ENCODE measurements at places on chromosomes 7 and 10.

- DNase-seq = no peak
Measured at GRCh38 chr7:111029574-111030251, 61.2 kb upstream of the LRRN3 start.

GRCh38 chr10:113891476-113891875, 37.0 kb downstream of the NHLRC2 start:
- DNase-seq = no peak

- no peak for DNase-seq
Measured at GRCh38 chr10:18211862-18212261, 71.6 kb downstream of the CACNB2 start.

DNA sequence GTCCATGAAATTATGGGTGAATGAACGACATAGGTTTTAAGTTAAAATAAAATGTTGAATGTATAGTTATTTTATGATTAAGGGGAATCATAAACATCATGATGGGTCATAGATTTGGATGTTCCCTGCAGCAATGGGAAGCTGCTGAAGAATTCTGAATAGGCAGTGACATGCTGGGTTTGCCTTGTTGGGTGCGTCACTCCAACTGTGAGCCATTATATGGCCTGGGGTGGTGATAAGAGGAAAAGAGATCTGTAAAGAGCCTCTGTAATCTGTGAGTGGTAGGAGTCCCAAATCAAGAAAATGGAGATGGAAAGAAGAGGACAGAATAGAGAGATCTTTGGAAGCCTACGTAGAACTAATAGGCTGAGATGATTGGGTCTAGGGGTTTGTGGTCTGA, 58.1 kb upstream of the GPR26 start:
- DNase-seq = no peak

- no peak for DNase-seq
Measured at GRCh38 chr10:111934931-111935330, 248.6 kb downstream of the GPAM start.

GRCh38 chr7:107890493-107890961, 456 bp upstream of the DLD start:
- no peak for DNase-seq

DNA sequence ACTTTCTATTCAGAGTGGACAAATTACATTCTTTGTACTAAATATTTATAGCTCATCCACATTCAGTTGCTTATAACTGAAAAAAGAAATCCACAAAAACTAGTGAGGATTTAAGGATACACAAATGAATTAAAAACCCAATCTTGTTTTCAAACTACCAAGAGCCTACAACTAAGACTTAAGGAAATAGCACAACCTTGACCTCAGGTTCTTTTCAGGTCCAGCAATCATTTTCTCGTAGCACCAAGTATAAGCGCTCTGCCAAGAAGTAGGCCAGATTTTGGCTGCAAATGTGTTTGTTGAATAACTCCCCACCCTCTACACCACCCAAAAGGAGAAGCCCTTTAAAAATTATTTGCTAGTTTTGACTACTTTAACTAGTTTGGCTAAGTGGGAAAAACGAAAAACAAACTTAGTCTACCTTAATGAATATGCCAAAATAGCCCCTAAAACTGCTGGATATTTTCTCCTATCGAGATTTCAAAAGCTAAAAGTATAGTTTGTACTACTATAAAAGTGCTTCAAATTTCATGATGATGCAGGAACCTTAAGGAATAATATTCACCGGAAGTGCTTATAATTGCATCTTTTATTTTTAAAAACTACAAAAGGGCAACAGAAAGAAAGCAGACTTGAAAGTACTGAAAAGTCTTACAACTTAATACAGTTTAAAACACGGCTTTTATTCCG, 2.7 kb upstream of the KMT2E start:
- DNase-seq = no peak

- no peak for DNase-seq
Measured at GRCh38 chr10:58173391-58173790, 94.3 kb downstream of the IPMK start.

- DNase-seq = no peak
Measured at GRCh38 chr7:128876586-128876977, 13.9 kb downstream of the ATP6V1F start.

- no peak for DNase-seq
Measured at GRCh38 chr7:40327873-40328272, 193.1 kb downstream of the SUGCT start.

GRCh38 chr7:100826514-100827329, 601 bp downstream of the EPHB4 start:
- no peak for DNase-seq

DNA sequence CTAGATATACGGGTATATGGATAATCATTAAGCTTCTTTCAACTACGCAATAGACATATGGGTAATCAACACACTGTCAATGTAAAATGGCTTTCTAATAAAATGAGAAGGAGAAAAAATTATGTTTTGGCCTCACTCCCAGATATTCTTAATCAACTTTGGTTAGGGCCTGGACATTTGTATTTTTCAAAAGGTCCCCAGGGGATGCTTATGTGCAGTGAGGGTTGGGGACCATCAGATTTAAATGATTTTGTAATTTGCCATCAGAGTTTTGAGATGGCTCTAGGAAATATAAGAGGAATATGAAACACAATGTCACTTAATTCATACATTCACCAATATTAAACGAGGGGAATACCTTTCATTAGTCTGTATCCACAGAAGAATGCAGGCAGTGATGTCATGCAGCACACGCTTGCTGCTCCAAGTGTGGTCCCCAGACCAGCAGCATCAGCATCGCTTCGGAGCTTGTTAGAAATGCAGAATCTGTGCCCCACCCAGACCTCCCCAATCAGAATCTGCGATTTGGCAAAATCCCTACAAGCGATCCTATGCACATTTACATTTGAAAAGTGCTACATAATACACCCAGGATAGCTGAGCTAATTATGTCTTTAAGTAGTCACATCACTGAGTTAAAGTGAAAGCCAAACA, 75.1 kb downstream of the INHBA start:
- no peak for DNase-seq

DNA sequence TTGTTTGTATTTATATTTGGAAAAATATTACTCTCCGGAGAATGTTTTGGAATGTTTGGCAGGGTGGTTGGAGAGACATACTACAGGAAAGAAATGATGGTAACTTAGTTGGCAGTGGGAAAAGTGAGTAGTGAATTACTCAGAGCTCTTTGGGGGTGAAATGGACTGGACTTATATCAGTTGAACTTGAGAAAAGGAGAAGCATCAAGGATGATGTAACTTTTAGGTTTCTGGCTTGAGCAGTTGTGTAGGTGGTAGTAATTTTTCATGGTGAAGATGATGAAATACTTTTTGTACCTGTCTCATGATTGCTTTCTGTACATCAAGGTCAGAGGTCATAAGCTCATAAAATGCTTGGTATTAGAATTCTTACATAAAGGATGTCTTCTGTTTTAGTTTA, 617.2 kb downstream of the AUTS2 start:
- no peak for DNase-seq

- DNase-seq = no peak
Measured at GRCh38 chr7:106463851-106464611, 179.2 kb upstream of the NAMPT start.

DNA sequence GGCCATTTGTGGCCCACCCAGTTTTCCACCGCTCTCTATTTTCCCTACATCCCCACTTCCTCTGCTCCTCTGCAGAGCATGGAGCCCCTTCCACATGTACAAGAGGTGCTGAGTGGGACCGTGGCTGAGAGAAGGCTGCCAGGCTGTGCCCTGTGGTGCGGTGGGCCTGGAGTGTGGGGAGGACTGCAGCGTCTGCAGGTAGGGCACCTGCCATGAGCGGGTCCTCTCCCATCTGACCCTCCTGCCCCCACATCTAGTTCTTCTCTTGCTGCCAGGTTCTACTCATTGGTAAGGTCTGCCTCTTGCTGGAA, 145.6 kb upstream of the FAM20C start:
- no peak for DNase-seq

- DNase-seq = no peak
Measured at GRCh38 chr10:133355266-133355665, 2.6 kb downstream of the FUOM start.

DNA sequence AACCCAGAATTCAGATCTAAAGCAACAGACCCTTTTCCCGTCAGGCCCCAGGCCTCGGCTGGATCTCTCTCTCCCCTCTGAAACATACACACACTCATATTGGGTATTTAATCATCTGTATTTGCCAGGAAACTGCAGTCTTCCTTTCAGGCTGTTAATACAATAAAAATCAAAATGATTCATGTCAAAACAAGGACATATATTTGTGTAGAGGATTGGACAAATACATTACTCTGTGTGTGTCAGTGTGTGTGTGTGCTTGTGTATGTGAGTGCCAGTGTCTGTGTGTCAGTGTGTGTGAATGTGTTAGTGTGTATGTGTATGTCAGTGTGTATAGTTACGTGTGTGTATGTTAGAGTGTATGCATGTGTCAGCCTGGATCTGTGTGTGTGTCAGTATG, 90.8 kb downstream of the JCAD start:
- no peak for DNase-seq

DNA sequence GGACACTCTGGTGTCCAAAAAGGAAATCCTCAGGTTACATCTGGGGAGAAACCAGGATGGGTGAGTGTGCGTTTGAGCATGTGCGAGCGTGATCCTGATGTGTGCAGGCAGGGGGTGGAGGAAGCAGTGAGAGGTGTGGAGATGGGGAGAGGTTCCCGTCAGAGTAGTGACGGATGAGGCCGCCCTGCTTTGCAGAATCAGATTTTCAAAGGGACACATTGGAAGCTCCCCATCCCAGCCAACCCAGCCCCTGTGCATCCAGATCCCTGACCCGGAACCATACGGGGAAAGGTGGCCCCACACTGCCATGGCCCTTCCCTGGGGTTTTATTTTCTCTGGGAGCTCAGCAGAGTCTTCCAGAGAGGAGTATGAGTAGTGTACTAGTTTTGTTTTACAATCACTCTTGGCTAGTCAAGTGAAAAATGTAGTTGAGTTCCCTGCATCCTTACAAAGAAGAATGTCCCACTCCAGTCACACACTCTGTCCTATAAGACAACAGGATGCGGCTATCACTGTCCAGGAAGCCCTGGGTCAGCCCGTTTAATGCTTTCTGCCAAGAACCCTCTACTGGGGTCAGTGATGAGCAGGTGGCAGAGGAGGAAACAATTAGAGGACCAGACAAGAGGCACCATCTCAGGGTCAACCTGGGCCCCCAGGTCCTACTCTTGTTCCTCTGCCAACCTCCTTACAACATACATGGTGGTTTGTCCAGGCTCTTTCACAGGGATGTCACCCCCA, 46.8 kb upstream of the PDLIM1 start:
- DNase-seq = no peak

DNA sequence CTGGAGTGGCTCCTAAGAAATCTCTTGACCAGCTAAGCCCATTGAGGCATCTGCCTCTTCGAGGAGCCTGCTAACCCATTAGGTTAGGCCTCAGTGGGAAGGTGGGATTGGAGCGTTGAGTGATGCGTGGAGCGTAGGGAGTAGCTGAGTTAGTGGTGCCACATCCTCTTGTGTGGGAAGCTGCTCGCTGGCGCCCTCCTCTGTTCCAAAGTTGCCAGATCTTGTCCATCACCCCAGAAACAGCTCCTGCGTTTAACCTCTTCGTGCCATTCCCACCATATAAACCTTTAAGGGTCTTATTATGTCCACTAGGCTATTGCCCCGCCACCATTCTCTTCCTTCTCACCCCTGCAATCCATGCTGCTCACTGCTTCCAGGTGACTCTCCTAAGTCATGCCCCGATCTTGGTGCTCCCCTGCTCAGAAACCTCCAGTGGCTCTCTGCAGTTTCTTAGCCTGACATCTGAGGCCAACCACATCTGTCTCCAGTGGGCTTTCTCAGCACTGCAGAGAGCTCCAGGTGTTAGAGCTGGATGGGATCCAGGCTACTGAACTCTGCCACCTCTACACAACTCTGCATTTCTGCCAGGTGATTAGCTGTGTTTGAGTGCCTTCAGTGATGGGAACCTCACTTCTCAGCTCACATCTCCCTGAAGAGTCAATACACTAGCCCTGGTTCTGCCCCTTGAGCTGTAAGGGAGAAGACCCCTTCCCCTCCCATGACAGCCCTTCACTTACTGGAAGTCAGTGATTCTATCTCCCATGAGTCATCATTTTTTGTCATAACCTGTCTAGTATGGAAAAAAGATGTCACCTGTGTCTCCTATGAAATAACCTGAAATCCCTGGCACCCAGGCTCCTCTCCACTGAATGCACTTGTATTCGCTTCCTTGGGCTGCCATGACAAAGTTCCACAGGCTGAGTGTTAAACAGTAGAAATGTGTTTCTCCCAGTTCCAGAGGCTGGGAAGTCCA, 65.0 kb upstream of the FGFR2 start:
- no peak for DNase-seq

DNA sequence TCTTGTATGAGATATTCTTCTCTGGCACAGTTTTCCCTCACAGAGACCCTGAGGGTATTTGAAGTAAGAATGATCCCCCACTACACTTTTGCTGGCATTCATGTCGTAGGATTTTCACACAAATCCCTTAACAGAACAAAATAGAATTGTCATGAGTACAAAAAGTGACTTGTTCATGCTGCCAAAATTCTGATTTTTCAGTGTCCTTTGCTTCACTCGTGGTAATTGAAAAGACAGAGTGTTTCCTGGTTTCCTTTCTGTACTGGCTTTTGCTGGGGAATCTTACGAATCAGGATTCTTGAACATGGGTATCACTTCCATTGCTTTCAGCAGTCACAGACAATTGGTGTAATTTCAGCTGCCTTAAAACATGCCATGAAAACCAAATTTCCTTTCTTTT, 756.3 kb downstream of the REEP3 start:
- DNase-seq = no peak

Measured in LNCaP clone FGC (cell line).